ENCODE measurements at places on chromosomes 5 and 9. TPM values are rescaled to one million over a fixed set of nuclear protein-coding genes. Genes with fewer than 3 reads are reported as not detected.
A peak's percentile ranks its signal among the peaks of the same experiment; 100 is the strongest.

- no peaks in the 10 kb centered on the region for H3K27me3 ChIP-seq
- H3K36me3 ChIP-seq, result no peaks in the 10 kb centered on the region
- DNase-seq, result no peak
- H3K27ac ChIP-seq, result no peak overlapping the region
- peaks cover 3% of the 10 kb centered on the region for H3K4me1 ChIP-seq
- no peak overlapping the region for H3K4me3 ChIP-seq
Observed at GRCh38 chr9:128042043-128042442, 25.1 kb downstream of the NAIF1 start.

GRCh38 chr9:72648324-72649126, 127.1 kb downstream of the TMC1 start:
- DNase-seq, result no peak
- H3K4me1 ChIP-seq, result peaks cover 23% of the 10 kb centered on the region

DOCK8 gene
- 1.5 TPM for polyA plus RNA-seq

- no peak overlapping the region for H3K27ac ChIP-seq
- H3K27me3 ChIP-seq, result no peaks in the 10 kb centered on the region
- no peak for DNase-seq
- H3K4me1 ChIP-seq, result no peaks in the 10 kb centered on the region
Observed at GRCh38 chr9:121178676-121179372, 22.8 kb downstream of the RAB14 start.

GRCh38 chr9:121738968-121739367, 87.5 kb downstream of the DAB2IP start:
- H3K27me3 ChIP-seq, result no peaks in the 10 kb centered on the region
- H3K4me3 ChIP-seq, result no peak overlapping the region
- no peaks in the 10 kb centered on the region for H3K36me3 ChIP-seq
- peaks cover 35% of the 10 kb centered on the region for H3K4me1 ChIP-seq
- H3K27ac ChIP-seq, result no peak overlapping the region

ADAMTS13 gene
- 1.2 TPM for polyA plus RNA-seq

DNA sequence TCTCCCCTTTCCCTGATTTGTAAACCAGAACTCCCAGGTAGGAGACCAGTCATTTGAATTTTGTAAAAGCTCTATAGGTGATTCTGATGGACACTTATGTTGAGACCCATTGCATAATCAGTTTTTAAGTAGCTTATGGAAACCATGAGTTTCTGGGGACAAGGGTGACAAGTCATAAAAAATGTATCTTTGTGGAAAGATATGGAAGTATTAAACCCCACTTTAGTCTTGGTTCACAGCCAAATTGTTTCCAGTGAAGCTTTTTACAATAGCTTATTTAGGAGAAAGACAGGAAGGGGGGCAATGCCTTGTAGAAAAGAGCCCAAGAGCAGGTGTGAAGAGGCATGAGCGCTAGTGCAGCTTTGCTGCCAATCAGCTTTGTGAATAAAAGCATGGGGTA, 453 bp upstream of the CCL28 start:
- no peaks in the 10 kb centered on the region for H3K27me3 ChIP-seq
- no peaks in the 10 kb centered on the region for H3K36me3 ChIP-seq
- H3K4me3 ChIP-seq, result no peak overlapping the region
- DNase-seq, result no peak

GRCh38 chr5:80129146-80129545, 94.0 kb downstream of the THBS4 start:
- no peak overlapping the region for H3K4me3 ChIP-seq
- H3K4me1 ChIP-seq, result no peaks in the 10 kb centered on the region
- no peaks in the 10 kb centered on the region for H3K36me3 ChIP-seq
- no peaks in the 10 kb centered on the region for H3K27me3 ChIP-seq
- DNase-seq, result no peak
- H3K27ac ChIP-seq, result no peak overlapping the region

DNA sequence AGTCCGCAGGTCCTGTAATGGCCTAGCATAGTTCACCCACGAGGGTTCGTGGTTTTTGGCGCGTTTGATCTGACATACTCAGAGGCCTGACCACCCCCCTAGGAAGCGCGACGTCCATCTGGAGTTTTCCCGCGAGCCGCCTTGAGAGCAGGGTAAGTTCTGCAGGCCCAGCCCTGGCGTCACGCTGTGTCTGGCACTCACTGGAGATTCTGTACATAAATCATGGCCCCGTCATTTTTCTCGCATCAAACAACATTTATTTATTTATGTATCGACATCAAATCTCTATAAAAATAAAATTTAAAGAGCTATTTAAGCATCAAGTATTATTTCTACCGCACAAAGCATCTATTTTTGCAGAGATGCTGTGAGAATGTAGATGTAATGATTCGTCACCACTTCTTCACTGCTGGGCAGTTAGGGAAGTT, 437 bp upstream of the TRIM41 start:
- no peaks in the 10 kb centered on the region for H3K27me3 ChIP-seq
- peaks cover 21% of the 10 kb centered on the region for H3K4me1 ChIP-seq
- H3K4me3 ChIP-seq, result peak overlapping the region; percentile 87
- H3K36me3 ChIP-seq, result peaks cover 13% of the 10 kb centered on the region

- no peak overlapping the region for H3K4me3 ChIP-seq
- no peak overlapping the region for H3K27ac ChIP-seq
- no peaks in the 10 kb centered on the region for H3K27me3 ChIP-seq
- DNase-seq, result no peak
Observed at GRCh38 chr5:180338001-180338707, 15.0 kb downstream of the GFPT2 start.

- no peaks in the 10 kb centered on the region for H3K36me3 ChIP-seq
- H3K4me1 ChIP-seq, result peaks cover 2% of the 10 kb centered on the region
- H3K27me3 ChIP-seq, result no peaks in the 10 kb centered on the region
- H3K4me3 ChIP-seq, result no peak overlapping the region
Observed at GRCh38 chr9:4077499-4078102, 222.3 kb downstream of the GLIS3 start.

GRCh38 chr5:150081541-150082283, 4.6 kb downstream of the CSF1R start:
- no peak overlapping the region for H3K27ac ChIP-seq
- no peak overlapping the region for H3K4me3 ChIP-seq
- DNase-seq, result no peak
- no peaks in the 10 kb centered on the region for H3K4me1 ChIP-seq
- peaks cover 41% of the 10 kb centered on the region for H3K27me3 ChIP-seq
- H3K36me3 ChIP-seq, result no peaks in the 10 kb centered on the region

MEIKIN gene
- polyA plus RNA-seq, result not detected

DNA sequence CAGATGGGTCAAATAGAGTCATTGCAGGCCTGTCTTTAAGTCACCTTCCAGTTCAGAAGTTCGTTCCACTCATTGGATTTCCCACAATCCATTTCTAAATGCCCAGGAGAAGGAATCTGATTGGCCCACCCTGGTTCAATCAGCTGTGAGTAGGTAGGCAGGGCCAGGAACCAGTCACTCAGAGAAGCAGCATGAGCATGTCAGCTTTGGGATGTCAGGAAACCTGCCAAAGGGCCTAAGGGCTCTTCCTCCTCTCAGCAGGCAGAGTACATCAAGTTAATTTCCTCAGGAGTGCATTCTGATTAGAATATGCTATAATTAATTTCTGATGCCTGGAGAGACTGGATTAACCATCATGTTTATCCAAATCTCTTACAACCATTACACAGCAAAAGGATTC, 412.9 kb upstream of the CCNH start:
- no peaks in the 10 kb centered on the region for H3K36me3 ChIP-seq
- H3K4me3 ChIP-seq, result no peak overlapping the region
- no peak for DNase-seq
- H3K27me3 ChIP-seq, result no peaks in the 10 kb centered on the region
- H3K27ac ChIP-seq, result no peak overlapping the region

DNA sequence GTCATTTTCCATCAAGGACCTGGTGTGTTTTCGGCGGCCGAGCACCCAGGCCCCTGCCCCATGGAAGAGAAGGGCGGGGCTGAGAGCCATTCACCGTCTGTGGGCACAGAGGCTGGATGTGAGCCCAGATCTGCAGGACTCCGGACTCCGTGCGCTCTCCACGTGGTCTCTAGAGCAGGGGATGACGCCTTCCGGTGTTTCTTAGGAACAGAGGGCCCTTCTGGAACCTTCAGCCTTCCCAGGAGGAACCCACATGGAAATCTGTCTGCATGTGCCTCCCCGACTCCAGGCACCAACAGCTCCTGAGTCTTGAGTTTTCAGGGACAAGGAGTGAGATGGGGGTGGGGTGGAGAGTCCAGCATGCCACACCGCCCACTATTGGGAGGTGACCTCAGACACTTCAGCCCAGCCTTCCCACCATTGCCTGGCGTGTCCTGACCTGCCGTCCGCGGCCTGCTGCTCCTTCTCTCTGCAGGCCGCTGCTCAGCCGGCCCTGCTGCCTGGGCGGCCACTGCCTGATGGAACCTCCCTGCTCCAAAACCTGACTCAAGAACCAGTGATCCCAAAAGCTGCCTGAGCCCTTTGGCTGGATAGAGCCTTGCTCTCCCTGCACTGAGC, 2.4 kb upstream of the RXRA start:
- no peaks in the 10 kb centered on the region for H3K36me3 ChIP-seq
- peaks cover 6% of the 10 kb centered on the region for H3K27me3 ChIP-seq
- H3K4me1 ChIP-seq, result peaks cover 21% of the 10 kb centered on the region

GRCh38 chr5:31811210-31811609, 172.3 kb downstream of the PDZD2 start:
- peaks cover 1% of the 10 kb centered on the region for H3K27me3 ChIP-seq
- H3K4me3 ChIP-seq, result no peak overlapping the region
- no peaks in the 10 kb centered on the region for H3K36me3 ChIP-seq
- no peak overlapping the region for H3K27ac ChIP-seq
- peak; percentile 15 for DNase-seq

RNF183 gene
- not detected for polyA plus RNA-seq

DNA sequence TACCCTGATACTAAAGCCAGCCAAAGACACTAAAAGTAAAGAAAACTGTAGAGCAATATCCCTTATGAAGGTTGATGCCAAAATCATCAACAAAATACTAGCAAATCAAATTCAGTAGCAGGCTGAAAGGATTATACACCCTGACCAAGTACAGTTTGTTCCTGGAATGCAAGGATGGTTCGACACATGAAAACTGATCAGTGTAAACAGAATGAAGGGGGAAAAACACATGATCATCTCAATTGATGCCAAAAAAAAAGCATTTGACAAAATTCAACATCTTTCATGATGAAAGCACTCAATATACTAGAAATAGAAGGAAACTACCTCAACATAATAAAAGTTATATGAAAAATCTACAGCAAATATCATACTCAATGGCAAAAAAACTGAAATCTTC, 43.5 kb upstream of the LRRC14B start:
- H3K27ac ChIP-seq, result no peak overlapping the region
- no peak overlapping the region for H3K4me3 ChIP-seq
- H3K27me3 ChIP-seq, result no peaks in the 10 kb centered on the region
- no peaks in the 10 kb centered on the region for H3K36me3 ChIP-seq
- no peak for DNase-seq

- no peaks in the 10 kb centered on the region for H3K27me3 ChIP-seq
- no peak overlapping the region for H3K27ac ChIP-seq
- H3K36me3 ChIP-seq, result no peaks in the 10 kb centered on the region
- H3K4me1 ChIP-seq, result no peaks in the 10 kb centered on the region
- DNase-seq, result no peak
- no peak overlapping the region for H3K4me3 ChIP-seq
Observed at GRCh38 chr5:43182421-43182820, 9.6 kb upstream of the NIM1K start.

DNA sequence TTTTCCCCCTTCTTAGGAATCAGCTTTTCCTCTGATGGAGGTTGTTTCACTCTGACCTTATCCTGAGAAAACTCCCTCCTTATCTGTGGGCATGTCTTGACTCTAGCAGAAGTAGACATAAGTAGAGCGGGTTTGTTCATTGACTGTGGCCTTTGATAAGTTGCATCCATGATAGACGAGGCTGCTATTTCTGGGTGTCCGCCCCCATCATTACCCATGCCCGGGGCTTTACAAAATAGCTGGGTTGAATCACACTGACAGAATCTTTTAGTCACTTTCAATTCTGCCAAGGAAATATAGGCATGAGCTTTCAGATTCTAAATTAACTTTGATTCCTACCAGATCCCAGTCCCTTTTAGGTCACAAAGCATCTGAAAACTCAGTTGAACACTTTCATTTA, 223.8 kb downstream of the SEC61B start:
- H3K4me1 ChIP-seq, result peaks cover 16% of the 10 kb centered on the region
- H3K4me3 ChIP-seq, result no peak overlapping the region
- no peaks in the 10 kb centered on the region for H3K27me3 ChIP-seq
- DNase-seq, result no peak

DNA sequence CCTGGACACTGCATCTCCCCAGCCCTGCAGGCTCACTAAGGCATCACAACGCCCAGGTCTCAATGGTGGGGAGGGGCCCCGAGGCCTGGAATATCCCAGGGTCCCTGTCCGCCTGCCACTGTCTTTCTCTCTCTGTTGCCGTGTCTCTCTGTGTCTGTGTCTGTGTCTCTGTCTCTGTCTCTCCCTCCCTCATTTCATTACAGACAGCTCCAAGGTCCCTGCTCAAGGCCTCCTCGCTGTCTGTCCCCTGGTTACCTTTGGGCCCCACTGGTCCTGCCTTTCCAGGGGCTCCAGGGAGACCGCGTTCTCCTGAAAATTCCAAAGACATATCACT, 3.2 kb downstream of the FCN1 start:
- H3K36me3 ChIP-seq, result no peaks in the 10 kb centered on the region
- DNase-seq, result no peak
- H3K27me3 ChIP-seq, result no peaks in the 10 kb centered on the region
- no peak overlapping the region for H3K4me3 ChIP-seq

DNA sequence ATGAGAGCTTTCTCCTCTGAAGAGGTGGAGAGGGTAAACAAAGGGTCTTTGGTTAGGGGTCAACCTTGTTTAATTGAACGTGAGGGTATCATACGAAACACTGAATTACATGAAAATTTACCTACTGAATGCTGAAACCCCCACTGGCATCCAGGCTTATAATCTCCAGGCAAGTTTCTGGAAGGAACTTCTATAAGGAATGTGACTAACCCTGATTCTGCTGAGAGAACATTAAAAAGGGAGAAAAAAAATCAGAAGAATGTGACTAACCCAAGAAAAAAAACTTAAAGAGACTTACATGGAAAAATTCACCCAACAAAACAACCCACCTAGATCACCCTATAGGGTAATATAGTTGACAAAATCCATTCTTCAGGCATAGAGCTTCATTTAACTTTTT, 55.5 kb downstream of the APC start:
- no peaks in the 10 kb centered on the region for H3K36me3 ChIP-seq
- no peaks in the 10 kb centered on the region for H3K4me1 ChIP-seq
- no peak overlapping the region for H3K4me3 ChIP-seq
- H3K27ac ChIP-seq, result no peak overlapping the region
- no peak for DNase-seq
- H3K27me3 ChIP-seq, result no peaks in the 10 kb centered on the region

LCN15 gene
- polyA plus RNA-seq, result not detected

- DNase-seq, result no peak
- peak overlapping the region; percentile 70 for H3K27ac ChIP-seq
- H3K4me3 ChIP-seq, result peak overlapping the region; percentile 53
- no peaks in the 10 kb centered on the region for H3K36me3 ChIP-seq
- H3K27me3 ChIP-seq, result no peaks in the 10 kb centered on the region
- H3K4me1 ChIP-seq, result peaks cover 20% of the 10 kb centered on the region
Observed at GRCh38 chr5:126777257-126777974, 480 bp downstream of the LMNB1 start.

Data from keratinocyte (primary cell).